T follicular helper cell (primary cell): ENCODE measurements at places on chromosomes 5 and 9.

DNA sequence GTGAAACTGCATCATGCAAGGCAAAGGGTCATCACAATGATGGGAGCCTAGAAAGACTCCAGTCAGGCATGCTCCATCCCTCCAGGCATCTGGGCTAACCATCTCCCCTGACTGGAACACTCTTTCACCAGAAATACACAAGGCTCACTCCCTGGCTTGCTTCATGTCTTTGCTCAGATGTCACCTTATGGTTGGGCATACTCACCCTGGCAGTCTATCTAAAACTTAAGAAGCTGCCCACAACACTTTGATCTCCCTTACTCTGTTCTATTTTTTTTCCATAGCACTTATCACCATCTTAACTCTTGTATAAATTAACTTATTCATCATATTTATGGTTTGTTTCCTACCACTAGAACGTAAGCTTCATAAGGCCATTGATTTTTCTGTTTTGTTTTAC, 90.0 kb downstream of the SPEF2 start:
- DNase-seq, result no peak

DNA sequence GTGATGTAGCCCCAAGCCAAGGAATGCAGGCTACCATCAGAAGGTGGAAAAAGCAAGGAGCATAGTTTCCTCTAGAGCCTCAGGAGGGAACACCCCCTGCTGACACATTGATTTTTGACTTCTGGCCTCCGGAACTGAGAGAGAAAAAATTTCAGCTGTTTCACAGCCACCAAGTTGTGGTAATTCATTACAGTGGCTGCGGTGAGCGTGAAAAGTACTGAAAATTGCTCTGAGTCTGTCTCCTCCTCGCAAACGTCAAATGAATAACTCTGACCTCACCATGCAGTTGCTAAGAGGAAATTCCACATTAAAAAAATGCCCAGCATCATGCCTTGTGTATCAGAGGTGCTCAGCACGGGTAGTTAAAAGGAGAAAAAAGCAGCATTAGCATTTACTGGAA, 277.9 kb upstream of the MSX2 start:
- no peak for DNase-seq

DNA sequence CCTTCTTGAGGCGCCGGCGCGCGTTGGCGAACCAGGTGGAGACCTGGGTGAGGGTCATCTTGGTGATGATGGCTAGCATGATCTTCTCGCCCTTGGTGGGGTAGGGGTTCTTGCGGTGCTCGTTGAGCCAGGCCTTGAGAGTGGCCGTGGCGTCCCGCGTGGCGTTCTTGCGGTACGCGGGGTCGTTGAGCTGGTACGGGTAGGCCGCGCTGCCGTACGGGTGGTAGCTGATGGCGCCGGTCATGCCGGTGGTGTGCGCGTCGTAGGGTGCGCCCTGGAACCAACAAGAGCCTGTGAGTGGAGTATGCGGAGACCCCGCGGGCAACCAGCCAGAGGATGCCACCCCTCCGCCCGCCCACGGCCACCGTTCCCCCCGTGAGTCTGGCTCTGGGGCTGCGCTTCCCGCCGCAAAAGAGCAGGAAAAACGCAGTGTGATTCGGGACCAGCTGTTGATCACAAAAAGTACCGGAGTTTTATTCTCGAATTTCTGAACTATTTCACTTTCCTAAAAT, 1.9 kb downstream of the IRX2 start:
- DNase-seq, result no peak

GRCh38 chr5:96474073-96474472, 41.0 kb upstream of the PCSK1 start:
- DNase-seq, result no peak

GRCh38 chr5:177040814-177041420, 18.4 kb downstream of the ZNF346 start:
- DNase-seq, result no peak

GRCh38 chr9:126158588-126159429, 167.8 kb upstream of the MVB12B start:
- DNase-seq, result no peak

DNA sequence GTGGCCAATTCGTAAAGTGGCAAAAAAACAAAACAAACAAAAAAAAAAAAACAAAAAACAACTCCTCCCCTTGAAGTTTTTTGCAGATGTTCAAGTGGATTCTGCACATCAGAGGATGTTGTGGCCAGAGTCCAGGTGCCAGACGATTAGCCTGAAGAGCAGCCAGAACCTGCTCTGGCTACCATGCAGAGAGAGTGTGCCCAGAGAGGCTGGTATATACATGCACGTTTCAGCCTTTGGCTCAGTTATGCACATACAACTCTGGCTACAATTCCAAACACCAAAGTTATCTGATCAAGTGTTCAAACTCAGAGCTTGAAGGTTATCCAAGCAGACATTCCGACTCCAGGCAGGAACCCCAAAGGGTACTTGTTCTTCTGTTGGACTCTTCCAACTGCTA, 34.7 kb downstream of the GGTA1 start:
- no peak for DNase-seq

DNA sequence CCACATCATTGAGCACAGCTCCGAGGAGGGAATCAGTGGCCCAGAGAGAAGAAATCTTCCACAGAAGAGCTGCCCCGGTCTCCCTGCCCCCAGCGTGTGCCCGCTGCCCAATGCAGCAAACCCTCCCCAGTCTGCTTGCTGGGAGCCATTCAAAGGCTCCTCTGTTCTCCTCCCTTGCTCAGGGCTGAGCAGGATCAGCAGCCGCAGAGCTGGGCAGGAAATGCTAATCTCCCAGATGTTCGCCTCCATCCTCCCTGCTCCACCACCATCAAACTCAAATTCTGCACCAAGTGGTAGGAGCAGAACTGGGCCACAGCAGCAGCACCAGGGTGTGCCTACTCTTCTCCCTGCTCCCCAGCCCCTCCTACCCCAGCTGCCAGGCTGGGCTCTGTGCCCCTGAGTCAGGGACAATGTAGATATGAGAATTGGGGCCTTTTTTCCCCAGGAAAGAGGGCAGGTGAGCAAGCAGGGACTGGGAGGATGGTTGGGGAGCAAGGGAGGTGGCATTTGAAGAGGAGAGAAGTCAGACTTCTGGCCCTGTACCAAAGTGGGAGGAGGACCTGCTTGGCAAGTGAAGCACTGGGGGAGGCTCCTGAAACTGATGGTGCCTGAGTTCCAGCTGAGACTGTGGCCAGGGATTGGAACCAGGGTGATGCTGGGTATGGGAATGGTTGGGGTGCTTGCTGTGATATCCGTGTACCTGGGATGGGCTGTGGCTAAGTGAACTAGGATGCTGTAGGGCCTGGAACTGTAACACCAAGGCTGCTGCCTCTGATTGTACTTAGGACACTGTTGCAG, 1.9 kb upstream of the PCDH1 start:
- no peak for DNase-seq

DNA sequence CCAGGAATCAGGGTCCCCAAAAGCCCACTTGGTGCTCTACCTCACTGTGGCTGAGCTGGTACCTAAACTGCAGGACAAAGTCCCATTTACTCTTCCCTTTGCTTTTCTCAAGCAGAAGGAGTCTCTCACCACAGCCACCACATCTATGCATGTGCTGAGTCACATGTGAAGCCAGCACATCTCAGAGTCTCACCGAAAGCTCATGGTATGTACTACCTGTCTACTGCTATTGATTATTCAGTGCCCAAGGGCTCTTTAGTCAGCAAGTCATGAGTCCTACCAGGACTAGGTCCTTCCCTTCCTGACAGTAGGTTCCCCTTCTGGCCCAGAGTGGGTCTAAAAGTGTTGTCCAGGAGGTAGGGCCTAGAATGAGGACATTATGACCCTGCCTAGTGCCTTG, 130.7 kb upstream of the NTRK2 start:
- no peak for DNase-seq

- no peak for DNase-seq
Observed at GRCh38 chr5:145775893-145776444, 59.2 kb downstream of the PRELID2 start.

DNA sequence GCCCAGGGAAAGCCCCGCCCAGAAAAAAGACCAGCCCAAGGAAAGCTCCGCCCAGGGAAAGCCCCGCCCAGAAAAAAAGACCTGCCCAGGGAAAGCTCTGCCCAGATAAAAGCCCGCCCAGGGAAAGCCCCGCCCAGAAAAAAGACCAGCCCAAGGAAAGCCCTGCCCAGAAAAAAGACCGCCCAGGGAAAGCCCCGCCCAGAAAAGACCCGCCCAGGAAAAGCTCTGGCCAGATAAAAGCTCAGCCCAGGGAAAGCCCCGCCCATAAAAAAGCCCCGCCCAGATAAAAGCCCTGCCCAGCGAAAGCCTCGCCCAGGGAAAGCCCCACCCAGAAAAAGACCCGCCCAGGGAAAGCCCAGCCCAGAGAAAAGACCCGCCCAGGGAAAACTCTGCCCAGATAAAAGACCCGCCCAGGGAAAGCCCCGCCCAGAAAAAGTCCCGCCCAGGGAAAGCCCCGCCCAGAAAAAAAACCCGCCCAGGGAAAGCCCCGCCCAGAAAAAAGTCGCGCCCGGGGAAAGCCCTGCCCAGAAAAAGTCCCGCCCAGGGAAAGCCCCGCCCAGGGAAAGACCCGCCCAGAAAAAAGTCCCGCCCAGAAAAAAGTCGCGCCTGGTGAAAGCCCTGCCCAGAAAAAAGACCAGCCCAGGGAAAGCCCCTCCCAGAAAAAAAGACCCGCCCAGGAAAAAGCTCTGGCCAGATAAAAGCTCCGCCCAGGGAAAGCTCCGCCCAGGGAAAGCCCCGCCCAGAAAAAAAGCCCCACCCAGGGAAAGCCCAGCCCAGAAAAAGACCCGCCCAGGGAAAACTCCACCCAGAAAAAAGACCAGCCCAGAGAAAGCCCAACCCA, 11.9 kb downstream of the GRIN1 start:
- DNase-seq, result no peak

DNA sequence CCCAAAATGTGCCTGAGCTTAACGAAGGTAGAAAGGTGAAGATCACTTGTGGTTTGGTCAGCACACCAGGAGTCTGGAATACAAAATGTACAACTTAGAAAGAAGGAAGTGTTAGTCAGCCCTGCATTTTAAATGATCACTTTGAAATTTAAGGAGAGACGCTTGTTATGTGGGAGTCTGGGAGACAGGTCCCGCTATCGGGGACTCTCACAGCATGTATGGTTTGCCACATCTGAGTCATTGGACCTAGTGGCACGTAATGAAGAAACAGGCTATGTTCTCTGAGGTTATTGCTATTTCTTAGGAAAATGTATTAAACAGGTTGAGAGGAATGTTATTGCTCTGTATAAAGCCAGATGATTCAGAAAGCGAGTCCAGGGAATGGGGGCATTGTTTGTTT, 2362.5 kb upstream of the WWC1 start:
- no peak for DNase-seq

GRCh38 chr5:138603249-138603920, 28.2 kb upstream of the HSPA9 start:
- no peak for DNase-seq

DNA sequence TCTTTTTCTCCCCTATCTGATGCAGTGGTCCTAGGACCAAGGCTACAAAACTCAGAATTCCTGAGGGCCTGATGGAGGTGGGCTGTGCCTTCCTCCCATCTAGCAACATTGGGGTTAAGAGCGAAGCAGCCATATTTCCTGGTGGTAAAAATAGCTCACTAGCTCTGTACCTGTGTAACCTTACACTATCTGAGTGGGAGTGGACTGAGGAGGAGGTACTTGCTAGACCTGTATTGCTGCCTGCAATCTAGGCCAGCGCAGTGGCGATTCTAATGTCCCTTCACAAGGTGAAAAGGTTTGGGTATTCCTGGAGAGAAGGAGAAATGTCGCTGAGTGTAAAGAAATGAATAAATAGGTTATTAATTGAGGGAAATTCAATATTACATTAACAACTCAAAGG, 80.2 kb upstream of the LIFR start:
- no peak for DNase-seq

DNA sequence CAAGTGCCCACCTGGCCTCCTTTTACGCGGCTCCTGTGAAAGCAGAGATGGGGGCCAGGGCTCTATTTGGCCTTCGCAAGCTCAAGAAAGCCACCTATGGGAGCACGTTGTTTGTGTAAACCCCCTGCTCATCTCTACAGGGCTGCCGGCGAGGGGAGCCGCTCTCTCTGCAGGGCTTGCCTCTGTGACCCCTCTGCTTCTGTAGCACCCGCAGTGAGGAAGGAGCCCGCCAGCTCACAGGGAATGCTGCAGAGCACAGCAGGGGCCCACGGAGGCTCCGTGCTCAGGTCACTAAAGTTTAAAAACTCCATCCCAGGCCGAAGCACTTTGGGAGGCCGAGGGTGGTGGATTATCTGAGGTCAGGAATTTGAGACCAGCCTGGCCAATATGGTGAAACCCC, 376.8 kb downstream of the IRX2 start:
- DNase-seq, result no peak

- DNase-seq, result no peak
Observed at GRCh38 chr5:135589152-135589551, 10.4 kb upstream of the CXCL14 start.
